ENCODE measurements at places on chromosomes 5 and 9.

GRCh38 chr9:19223724-19224123 lies 6.8 kb upstream of the DENND4C start:
- DNase-seq = no peak

- DNase-seq = no peak
Observed at GRCh38 chr5:81533629-81534405, 139.9 kb upstream of the ACOT12 start.

- DNase-seq = no peak
Observed at GRCh38 chr5:10201223-10201868, 48.3 kb downstream of the ATPSCKMT start.

- DNase-seq = no peak
Observed at GRCh38 chr5:130331332-130331731, 427.1 kb downstream of the CHSY3 start.

DNA sequence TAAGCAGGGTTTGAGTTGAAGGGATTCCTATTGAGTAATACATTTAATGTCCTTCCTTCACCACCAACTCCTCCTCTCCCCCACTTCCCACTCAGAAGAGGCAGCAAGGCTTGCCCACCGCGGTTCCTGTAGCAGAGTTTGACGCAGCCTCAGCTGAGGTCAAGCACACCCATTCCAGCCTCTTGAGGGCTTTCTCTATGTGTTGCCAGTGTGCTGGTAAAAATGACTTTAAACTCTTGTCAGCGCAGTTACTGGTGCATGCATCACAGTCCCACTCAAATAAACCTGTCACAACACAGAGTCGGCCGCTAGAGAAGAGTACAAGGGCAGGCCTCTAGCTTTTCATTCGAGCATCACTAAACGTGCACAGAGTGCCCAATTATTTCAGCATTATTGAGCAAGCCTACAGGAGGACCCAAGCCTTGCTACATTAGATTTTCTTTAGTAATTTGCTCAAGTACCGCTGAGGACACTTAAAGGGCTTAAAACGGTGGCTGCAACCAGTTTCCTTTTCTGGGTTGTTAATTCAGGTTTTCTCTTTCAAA lies 79.6 kb downstream of the TLE4 start:
- DNase-seq = no peak

GRCh38 chr9:97559111-97559514 lies 57.6 kb downstream of the TMOD1 start:
- no peak for DNase-seq

- no peak for DNase-seq
Observed at GRCh38 chr5:154275566-154275965, 85.0 kb downstream of the GALNT10 start.

DNA sequence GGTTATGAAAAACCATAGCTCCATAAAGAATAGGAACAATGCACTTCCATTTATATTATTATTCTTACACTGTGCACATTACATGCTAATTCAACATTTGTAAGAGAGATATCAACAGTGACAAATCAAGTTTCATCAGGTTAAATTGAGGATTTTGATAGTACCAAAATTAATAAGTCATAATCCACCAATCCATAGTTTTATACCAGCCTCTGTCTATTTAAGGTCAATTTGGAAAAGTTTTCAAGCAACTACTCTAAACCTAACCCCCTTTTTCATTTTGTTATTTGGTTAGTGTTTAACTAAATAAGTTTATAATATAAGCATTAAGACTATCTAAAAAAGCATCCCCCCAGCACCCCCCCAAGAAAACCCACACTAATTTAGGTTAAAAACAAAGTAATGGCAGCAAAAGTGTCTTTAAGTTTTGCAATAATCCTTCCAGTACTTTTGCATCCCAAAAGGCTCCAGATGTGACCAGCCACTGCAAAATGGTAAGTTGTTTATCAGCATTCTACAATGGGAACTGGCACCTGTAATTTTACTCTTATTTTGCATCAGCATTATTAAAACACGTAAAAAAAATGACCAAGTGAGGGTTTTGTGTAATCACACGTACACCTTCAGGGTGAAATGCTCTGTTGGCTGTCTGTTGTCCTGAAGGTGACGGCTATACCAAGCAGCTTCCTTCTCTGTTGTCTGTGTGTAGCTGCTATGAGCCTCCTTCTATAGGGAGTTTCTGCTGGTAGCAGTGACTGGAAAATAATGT lies 36.8 kb upstream of the SSBP2 start:
- no peak for DNase-seq

- no peak for DNase-seq
Observed at GRCh38 chr5:15959370-15960164, 220.0 kb downstream of the MARCHF11 start.
